T-cell (primary cell): ENCODE measurements at places on chromosomes 12 and 14.
A peak's percentile ranks its signal among the peaks of the same experiment; 100 is the strongest.

- DNase-seq, result no peak
These were observed 225.2 kb downstream of the C12orf75 start for GRCh38 chr12:105555556-105556295.

DNA sequence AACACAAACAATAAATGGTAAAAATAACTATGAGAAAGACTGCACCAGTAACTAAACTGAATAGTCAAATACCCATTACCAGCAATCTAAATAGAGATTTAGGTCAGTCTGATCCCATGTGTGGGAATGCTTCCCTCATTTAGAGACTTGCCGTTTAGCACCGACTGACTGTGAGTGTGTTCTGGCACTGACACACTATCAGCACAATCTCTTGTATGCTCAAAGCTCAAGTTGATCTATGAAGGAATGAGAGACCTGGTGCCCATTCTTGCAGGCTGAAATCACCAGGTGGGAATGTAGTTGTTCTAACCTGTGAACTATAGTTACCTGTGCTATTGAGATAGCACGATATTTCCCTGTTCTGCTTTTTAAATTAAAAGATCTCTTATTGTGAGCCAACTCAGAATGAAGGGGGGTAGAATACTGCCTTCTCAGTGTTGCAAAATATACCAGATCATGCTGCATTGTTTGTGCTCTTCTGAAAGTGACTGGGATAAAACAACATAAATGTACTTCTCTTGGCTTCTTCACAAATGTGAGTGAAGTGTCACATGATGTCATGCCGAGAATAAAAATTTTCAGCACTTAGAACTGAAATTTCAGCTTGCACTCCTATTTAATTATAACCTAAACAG is 99.6 kb downstream of the LIN7A start:
- no peak for DNase-seq

- DNase-seq, result no peak
These were observed 125.2 kb downstream of the PAPOLA start for GRCh38 chr14:96627386-96627785.

- DNase-seq, result no peak
These were observed 236.1 kb downstream of the CEP128 start for GRCh38 chr14:80705241-80705980.

- DNase-seq, result no peak
These were observed 33.7 kb downstream of the TMEM132D start for GRCh38 chr12:129870136-129870535.

DNA sequence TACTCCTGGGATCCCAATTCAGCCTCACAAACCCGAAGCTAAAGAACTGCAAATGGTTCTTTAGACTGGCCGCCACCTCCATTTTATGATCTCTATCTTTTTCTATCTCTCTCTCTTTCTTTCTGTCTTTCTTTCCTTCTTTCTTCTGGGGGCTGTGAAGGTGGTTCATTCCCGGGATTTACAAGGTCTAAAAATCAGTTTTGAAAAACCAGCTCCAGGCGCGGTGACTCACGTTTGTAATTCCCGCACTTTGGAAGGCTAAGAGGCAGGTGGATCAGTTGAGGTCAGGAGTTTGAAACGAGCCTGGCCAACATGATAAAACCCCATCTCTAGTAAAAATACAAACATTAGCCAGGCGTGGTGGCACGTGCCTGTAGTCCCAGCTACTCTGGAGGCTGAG is 67.2 kb upstream of the VASH1 start:
- DNase-seq, result no peak

- DNase-seq, result no peak
These were observed 187.9 kb downstream of the EPS8 start for GRCh38 chr12:15601210-15601800.

GRCh38 chr14:91872517-91873470 is 5.5 kb upstream of the TC2N start:
- peak; percentile 72 for DNase-seq

DNA sequence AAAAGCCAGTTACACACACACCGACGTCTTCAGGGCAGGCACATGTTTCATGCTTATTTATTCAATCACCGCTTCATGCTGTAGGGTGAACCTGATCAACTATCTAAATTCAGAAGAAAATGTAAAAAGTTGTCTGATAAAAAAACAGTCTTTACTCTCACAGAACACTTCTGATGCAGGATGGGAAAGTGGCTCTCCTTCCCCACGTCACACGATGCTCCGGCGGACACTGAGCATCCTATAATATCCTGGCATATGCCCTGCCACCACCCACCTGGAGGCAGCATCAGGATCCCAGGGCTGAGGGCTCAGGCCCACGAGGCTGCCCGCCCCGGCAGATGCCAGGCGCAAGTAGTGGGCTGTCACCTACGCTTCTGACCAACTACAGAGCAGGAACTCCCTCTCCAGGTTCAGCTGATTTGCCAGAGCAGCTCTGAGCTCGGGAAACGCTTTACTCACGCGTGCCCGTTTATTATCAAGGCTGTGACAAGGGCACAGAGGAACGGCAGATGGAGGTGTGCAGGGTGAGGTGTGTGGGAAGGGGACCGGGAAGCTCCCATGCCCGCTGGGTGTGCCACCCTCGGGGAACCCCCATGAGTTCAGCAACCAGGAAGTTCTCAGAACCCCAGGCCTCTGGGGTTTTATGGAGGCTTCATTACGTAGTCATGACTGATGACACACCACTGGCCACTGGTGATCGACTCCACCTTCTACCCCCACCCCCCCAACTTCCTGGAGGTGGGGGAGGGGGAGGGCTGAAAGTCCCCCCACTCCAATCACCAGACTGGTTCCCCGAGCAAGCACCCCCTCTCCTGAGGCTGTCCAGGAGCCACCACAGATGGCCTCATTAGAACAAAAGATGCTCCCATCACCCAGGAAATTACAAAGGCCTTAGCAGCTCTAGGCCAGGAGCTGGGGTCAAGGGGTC is 32.1 kb downstream of the SLC15A4 start:
- DNase-seq, result peak; percentile 17

GRCh38 chr12:111188436-111188835 is 180.5 kb downstream of the PHETA1 start:
- DNase-seq, result no peak

DNA sequence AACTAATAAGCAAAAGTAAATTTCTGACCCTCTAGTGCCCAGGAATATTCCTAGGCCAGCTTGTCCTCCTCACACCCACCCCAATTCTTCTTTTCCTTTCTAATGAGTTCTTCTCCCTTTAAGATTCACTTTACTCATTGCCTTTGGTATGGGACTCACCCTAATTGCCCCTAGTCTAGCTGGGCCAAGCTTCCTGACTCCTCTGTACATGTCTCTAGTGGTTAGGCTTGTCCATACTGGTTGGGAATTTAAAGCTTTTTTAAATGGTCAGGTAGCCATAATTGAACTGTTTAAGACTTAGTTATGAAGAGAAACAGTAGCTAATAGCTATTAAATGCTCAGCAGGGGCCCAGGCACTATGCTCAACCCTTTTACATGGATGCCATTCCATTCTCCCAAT is 248.2 kb downstream of the C12orf42 start:
- no peak for DNase-seq
